Motor neuron (in vitro differentiated cells): ENCODE measurements at places on chromosomes 16 and 17. TPM values are rescaled to one million over a fixed set of nuclear protein-coding genes. Genes with fewer than 3 reads are reported as not detected.

GRCh38 chr17:79137015-79137788 is 62.6 kb downstream of the ENGASE start:
- ATAC-seq: peak; percentile 49

Gene MEFV
- total RNA-seq: 0.17 and 0.23 TPM in 2 replicates

DNA sequence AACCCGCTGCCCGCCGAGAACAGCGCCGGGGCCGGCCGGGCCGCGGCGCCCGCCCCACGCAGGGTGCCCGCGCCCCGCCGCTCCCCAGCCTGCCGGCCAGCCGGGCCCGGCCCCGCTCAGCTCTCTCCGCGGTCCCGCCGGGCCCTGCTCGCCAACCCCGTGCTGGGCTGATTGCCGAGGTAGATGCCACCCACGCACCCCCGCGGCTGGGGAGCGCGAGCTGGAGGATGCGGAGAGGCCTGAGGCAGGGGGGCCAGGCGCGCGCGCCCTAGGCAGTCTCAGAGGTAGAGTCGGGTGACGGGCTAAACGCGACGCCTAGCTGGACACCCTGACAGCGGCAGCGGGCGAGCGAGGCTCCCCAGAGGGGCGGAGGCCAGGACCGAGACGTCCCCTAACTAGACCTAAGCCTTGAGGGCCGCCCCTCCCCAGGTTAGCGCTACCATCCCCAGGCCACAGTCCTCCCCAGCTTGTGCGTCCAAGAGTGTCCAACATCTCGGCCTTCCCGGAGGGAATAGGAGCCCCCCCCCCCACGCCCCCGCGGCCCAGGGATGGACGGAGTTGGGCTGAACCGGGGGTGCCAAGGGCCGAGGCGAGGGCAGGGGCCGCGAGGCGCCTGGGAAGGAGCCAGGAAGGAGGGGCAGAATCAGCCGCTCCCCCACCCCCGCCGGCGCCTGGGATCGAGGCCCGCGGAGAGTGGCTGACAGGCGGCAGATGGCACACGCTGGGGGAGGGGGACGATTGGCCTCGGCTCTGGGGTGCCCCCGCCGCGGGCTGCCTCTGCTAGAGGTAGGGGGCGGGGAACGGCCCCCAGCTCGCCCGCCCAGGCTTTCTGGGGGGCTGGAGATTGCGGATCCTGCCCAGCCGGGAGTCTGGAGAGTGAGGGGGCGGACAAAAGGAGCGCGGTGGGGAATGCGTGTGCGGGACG is 2.5 kb upstream of the ZNF423 start:
- ATAC-seq: peak; percentile 30

Gene PMP22
- total RNA-seq: 31.5 and 34.1 TPM in 2 replicates

- peak; percentile 63 for ATAC-seq
Observed at GRCh38 chr17:68161644-68162428, 86.0 kb upstream of the AMZ2 start.
